ENCODE measurements at places on chromosomes 7 and 10. TPM values are rescaled to one million over a fixed set of nuclear protein-coding genes. Genes with fewer than 3 reads are reported as not detected.

DNA sequence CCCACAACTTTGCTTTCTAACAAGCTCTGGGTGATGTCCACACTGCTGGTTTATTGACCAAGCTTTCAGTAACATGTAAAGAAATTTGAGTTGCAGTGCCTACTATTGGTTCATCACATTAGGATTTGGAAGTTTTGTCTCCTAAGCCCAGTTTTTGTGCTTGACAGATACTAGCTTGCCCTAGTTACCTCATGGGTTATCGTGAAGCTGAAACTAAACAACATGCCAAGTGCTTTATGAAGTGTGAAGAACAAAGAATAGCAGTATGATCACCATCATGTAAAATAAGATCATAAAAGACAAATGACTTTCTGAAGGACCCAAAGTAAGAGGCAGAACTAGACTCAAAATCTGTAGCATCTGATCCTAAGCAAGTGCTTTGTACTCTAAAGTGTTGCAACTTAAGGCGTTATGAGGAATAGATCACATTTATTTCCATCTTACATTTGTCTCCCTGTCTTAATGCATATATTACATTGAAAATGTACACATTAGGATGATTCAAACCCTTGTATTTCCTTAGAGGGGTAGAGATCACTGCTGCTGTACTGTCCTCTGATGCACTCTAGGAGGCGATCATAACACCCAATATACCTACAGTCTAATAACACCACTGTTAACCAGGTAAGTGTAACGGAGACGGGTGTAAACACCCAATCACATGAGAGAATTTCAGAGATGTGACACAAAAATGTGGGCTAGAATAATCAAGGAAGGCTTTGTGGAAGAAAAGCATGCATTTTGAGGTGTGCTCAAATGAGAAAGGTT lies 71.3 kb downstream of the NRCAM start:
- H3K4me3 ChIP-seq = no peak overlapping the region
- H3K27ac ChIP-seq = no peak overlapping the region
- H3K36me3 ChIP-seq = no peaks in the 10 kb centered on the region

Gene TMEM139
- 3.6 TPM for total RNA-seq

DNA sequence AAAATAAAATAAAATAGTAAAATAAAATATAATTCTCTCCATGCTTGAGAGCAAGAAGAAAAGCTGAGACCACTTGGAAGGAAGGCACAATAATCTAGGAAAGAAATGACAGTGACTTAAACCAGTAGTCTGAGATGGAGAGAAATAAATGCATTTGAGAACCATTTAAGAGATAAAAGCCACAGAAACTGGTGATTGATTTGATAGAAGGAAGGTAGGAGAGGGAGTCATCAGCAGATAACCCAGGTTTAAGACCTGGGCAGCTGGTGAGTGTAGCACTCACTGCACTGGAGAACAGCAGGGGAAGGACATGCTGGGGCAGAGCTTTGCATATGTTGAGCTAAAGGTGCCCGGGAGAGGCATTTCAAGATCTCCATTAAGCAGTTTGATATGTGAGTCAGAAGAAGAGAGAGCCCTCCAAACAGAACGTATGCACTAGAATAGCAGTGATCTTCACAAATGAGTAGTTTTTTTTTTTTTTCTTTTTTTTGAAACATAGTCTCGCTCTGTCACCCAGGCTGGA lies 268.0 kb downstream of the DYNC1I1 start:
- H3K27ac ChIP-seq = no peak overlapping the region
- DNase-seq = no peak
- no peaks in the 10 kb centered on the region for H3K27me3 ChIP-seq

DNA sequence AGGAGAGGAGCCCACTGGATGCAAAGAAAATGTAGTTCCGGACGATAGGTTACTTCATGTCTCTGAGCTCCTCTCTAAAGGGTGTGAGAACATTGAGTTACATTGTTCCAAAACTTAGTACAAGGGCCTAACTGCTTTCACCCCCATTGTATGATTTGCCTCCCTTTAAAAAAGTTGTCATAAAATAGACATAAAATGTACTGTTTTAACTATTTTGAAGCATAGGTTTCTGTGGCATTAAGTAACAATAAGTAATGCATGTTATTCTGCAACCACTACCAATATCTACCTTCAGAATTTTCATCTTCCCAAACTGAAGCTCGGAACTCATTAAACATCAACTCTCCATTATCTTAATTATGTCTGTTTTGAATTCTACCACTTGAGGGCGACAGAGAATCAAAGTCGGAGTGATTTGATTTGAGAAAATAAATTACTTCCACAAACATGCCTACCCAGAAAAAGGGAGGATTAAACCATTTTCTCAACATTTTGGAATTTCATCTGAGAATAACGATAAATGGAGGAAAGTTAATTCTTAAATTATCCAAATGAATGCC lies 2.7 kb downstream of the IGFBP1 start:
- H3K4me3 ChIP-seq = no peak overlapping the region
- peaks cover 49% of the 10 kb centered on the region for H3K27me3 ChIP-seq
- peak; percentile 70 for DNase-seq
- peaks cover 17% of the 10 kb centered on the region for H3K4me1 ChIP-seq
- no peaks in the 10 kb centered on the region for H3K36me3 ChIP-seq

GRCh38 chr7:96614154-96614867 lies 95.3 kb downstream of the SEM1 start:
- H3K4me3 ChIP-seq = no peak overlapping the region
- no peak for DNase-seq
- H3K27ac ChIP-seq = no peak overlapping the region
- H3K27me3 ChIP-seq = no peaks in the 10 kb centered on the region
- no peaks in the 10 kb centered on the region for H3K4me1 ChIP-seq

- peaks cover 26% of the 10 kb centered on the region for H3K4me1 ChIP-seq
- DNase-seq = no peak
- H3K4me3 ChIP-seq = no peak overlapping the region
- no peak overlapping the region for H3K27ac ChIP-seq
- H3K27me3 ChIP-seq = no peaks in the 10 kb centered on the region
- H3K36me3 ChIP-seq = no peaks in the 10 kb centered on the region
Measured at GRCh38 chr7:97270280-97270679, 152.8 kb downstream of the SDHAF3 start.

Data from GM23338 (cell line).